ENCODE measurements at places on chromosomes 7 and 10.
A peak's percentile ranks its signal among the peaks of the same experiment; 100 is the strongest.

- no peak for DNase-seq
- H3K4me1 ChIP-seq, result no peaks in the 10 kb centered on the region
- no peaks in the 10 kb centered on the region for H3K36me3 ChIP-seq
- H3K27ac ChIP-seq, result no peak overlapping the region
Measured at GRCh38 chr10:1128115-1128514, 71.9 kb downstream of the WDR37 start.

- no peaks in the 10 kb centered on the region for H3K36me3 ChIP-seq
- no peak for DNase-seq
- H3K27ac ChIP-seq, result no peak overlapping the region
Measured at GRCh38 chr7:68785036-68785435, 813.2 kb upstream of the AUTS2 start.

GRCh38 chr7:98077762-98078161 is 28.9 kb upstream of the LMTK2 start:
- no peak for DNase-seq
- no peak overlapping the region for H3K4me3 ChIP-seq
- H3K4me1 ChIP-seq, result no peaks in the 10 kb centered on the region
- H3K27ac ChIP-seq, result no peak overlapping the region

- H3K36me3 ChIP-seq, result no peaks in the 10 kb centered on the region
- no peak overlapping the region for H3K27ac ChIP-seq
- no peak for DNase-seq
- no peak overlapping the region for H3K4me3 ChIP-seq
- peaks cover 8% of the 10 kb centered on the region for H3K4me1 ChIP-seq
- no peaks in the 10 kb centered on the region for H3K27me3 ChIP-seq
Measured at GRCh38 chr10:6074489-6075301, 12.5 kb upstream of the IL2RA start.

GRCh38 chr10:103652599-103653281 is 159.2 kb downstream of the NEURL1 start:
- no peaks in the 10 kb centered on the region for H3K27me3 ChIP-seq
- no peaks in the 10 kb centered on the region for H3K36me3 ChIP-seq
- no peak overlapping the region for H3K4me3 ChIP-seq
- H3K27ac ChIP-seq, result peak overlapping the region; percentile 52
- H3K4me1 ChIP-seq, result peaks cover 58% of the 10 kb centered on the region

DNA sequence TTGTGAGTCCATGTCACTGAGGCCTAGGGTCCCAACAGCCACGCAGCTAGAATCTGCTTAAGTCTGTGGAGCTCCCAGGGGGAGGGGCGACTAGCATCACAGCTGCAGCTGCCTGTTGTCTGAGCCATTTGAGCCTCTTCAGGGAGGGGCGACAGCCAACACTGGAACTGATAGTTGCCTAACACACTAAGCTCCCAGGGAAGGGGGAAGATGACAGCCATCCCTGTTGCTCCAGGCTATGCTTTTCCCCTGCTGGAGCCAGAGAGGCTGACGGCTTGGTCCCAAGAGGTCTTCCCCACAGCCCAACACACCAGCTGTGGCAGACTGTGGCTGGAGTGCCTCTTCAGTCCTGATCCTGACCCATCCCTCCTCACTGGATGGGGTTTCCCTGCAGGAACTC is 817.5 kb downstream of the NXPH1 start:
- H3K4me1 ChIP-seq, result no peaks in the 10 kb centered on the region
- H3K27ac ChIP-seq, result no peak overlapping the region
- H3K36me3 ChIP-seq, result no peaks in the 10 kb centered on the region

DNA sequence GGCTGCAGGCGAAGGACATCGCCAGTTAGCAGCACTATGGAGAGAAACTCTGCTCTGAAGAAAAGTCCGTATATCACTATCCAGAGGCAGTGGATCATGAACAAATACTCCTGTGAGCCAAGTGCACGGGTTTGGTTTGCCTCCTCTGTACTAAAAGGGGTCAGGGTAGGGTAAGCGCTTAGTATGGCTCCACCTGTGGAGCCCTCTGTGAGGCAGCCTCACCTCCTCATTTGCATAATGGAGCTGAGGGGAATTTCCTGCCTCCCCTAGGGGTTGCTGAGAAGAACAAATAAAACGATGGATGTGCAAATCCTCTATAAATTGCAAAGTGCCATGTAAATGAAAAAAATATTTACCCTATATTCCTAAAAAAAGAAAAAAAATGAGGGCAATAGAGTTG is 63.4 kb downstream of the GPR26 start:
- H3K4me1 ChIP-seq, result no peaks in the 10 kb centered on the region
- no peak for DNase-seq
- no peaks in the 10 kb centered on the region for H3K36me3 ChIP-seq
- H3K27ac ChIP-seq, result no peak overlapping the region
- no peak overlapping the region for H3K4me3 ChIP-seq

GRCh38 chr7:42502022-42502421 is 265.0 kb upstream of the GLI3 start:
- no peak for DNase-seq
- H3K27ac ChIP-seq, result no peak overlapping the region
- no peaks in the 10 kb centered on the region for H3K4me1 ChIP-seq
- H3K27me3 ChIP-seq, result no peaks in the 10 kb centered on the region

- H3K4me1 ChIP-seq, result peaks cover 23% of the 10 kb centered on the region
- no peak for DNase-seq
- H3K27me3 ChIP-seq, result no peaks in the 10 kb centered on the region
- H3K36me3 ChIP-seq, result no peaks in the 10 kb centered on the region
- no peak overlapping the region for H3K4me3 ChIP-seq
Measured at GRCh38 chr7:38307640-38308039, 34.2 kb upstream of the TARP start.

- no peaks in the 10 kb centered on the region for H3K27me3 ChIP-seq
- H3K36me3 ChIP-seq, result no peaks in the 10 kb centered on the region
- H3K4me1 ChIP-seq, result no peaks in the 10 kb centered on the region
- H3K27ac ChIP-seq, result no peak overlapping the region
- DNase-seq, result no peak
Measured at GRCh38 chr7:47697543-47697942, 115.6 kb upstream of the TNS3 start.

DNA sequence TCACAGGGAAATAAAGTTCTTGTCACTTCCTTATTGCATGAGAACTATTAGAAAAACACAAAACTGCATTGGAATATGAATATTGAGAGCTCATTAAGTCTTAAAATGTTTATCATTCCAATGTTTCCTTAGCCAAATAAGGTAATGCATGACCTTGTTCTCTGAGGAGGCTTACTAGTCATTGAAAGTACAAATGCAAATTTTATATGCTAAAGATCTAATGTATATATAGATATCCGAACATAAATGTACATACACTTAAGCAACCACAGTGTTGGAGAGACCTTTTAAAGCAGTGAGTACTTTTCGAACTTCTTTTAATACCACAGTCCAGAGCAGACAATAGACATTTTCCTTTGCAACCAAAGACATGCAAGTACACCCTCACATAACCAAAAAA is 96.1 kb downstream of the RELN start:
- no peaks in the 10 kb centered on the region for H3K27me3 ChIP-seq
- H3K27ac ChIP-seq, result no peak overlapping the region
- no peaks in the 10 kb centered on the region for H3K36me3 ChIP-seq
- H3K4me3 ChIP-seq, result no peak overlapping the region

- H3K27me3 ChIP-seq, result no peaks in the 10 kb centered on the region
- H3K27ac ChIP-seq, result peak overlapping the region; percentile 3
- peaks cover 4% of the 10 kb centered on the region for H3K4me1 ChIP-seq
- DNase-seq, result no peak
- peaks cover 16% of the 10 kb centered on the region for H3K36me3 ChIP-seq
Measured at GRCh38 chr10:20006169-20006870, 190.1 kb downstream of the PLXDC2 start.

DNA sequence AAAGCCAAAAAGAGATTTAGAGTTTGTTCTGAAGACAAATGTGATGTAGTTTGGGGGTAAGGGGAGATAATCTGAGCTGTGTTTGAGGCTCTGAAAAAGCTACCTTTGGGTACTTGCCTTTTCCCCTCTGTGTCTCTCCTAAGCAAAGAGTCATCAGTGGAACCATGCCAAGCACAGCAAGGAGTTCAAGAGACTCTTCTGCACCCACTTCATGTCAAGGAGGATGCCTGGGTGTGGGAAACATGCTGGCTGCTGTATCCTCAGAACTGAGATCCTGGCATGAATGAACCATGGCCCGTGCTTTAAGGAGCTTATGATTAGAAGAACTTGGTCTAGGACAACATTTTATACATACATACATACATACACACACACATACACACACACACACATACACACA is 142.9 kb downstream of the NOC3L start:
- peaks cover 18% of the 10 kb centered on the region for H3K4me1 ChIP-seq
- no peaks in the 10 kb centered on the region for H3K27me3 ChIP-seq
- H3K4me3 ChIP-seq, result no peak overlapping the region

GRCh38 chr10:44756216-44756615 is 154.9 kb upstream of the TMEM72 start:
- H3K4me3 ChIP-seq, result no peak overlapping the region
- H3K36me3 ChIP-seq, result no peaks in the 10 kb centered on the region
- no peaks in the 10 kb centered on the region for H3K4me1 ChIP-seq
- no peak for DNase-seq
- H3K27me3 ChIP-seq, result peaks cover 8% of the 10 kb centered on the region
- H3K27ac ChIP-seq, result no peak overlapping the region

- H3K27ac ChIP-seq, result no peak overlapping the region
- H3K27me3 ChIP-seq, result no peaks in the 10 kb centered on the region
- no peak for DNase-seq
- no peaks in the 10 kb centered on the region for H3K4me1 ChIP-seq
- H3K36me3 ChIP-seq, result no peaks in the 10 kb centered on the region
Measured at GRCh38 chr10:86310291-86310690, 56.3 kb downstream of the GRID1 start.

GRCh38 chr10:113427811-113428558 is 124.9 kb upstream of the HABP2 start:
- H3K4me3 ChIP-seq, result no peak overlapping the region
- H3K27ac ChIP-seq, result no peak overlapping the region
- no peaks in the 10 kb centered on the region for H3K36me3 ChIP-seq
- no peak for DNase-seq
- peaks cover 1% of the 10 kb centered on the region for H3K27me3 ChIP-seq

DNA sequence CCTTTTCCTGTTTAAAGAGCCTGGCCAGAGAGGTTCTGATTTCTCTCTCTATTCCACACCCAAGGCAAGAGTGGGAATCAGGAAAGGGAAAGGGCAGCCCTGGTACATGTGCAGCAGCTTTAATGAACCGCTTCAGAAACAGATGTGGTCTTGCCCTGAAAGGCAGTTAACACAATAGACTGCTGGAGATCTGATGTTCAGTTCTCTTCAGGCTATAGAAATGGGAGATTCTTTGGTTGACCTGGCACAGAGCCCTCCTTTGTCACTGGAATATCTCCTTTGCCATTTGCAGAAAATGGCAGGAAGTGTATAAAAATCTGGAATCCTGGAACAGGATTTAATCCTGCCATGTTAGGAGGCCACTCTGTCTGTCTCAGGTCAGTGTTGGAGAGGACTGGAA is 36.3 kb upstream of the EXOC6 start:
- H3K4me3 ChIP-seq, result no peak overlapping the region
- H3K27ac ChIP-seq, result no peak overlapping the region
- H3K36me3 ChIP-seq, result no peaks in the 10 kb centered on the region
- H3K4me1 ChIP-seq, result peaks cover 9% of the 10 kb centered on the region

DNA sequence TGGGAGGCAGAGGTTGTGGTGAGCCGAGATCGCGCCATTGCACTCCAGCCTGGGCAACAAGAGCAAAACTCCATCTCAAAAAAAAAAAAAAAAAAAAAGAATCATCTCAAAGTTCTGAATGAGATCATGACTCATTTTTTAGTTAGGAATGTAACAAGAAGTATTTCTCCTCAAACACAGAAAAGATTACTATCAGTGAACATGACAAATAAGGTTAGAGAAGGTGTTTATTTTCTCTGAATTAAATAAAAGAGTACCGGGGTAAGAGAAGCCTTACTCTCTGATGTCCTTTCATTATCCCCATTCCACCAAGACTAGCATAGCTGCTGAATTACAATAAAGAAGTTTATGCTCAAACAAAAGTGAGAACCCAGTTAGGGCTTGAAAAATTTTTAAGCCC is 50.1 kb downstream of the IPMK start:
- H3K4me1 ChIP-seq, result peaks cover 3% of the 10 kb centered on the region
- H3K27me3 ChIP-seq, result no peaks in the 10 kb centered on the region
- DNase-seq, result no peak
- no peak overlapping the region for H3K27ac ChIP-seq
- peaks cover 17% of the 10 kb centered on the region for H3K36me3 ChIP-seq

GRCh38 chr7:129741743-129742213 is 130.3 kb downstream of the NRF1 start:
- no peak for DNase-seq
- H3K4me1 ChIP-seq, result peaks cover 23% of the 10 kb centered on the region
- H3K27me3 ChIP-seq, result no peaks in the 10 kb centered on the region
- H3K36me3 ChIP-seq, result no peaks in the 10 kb centered on the region

DNA sequence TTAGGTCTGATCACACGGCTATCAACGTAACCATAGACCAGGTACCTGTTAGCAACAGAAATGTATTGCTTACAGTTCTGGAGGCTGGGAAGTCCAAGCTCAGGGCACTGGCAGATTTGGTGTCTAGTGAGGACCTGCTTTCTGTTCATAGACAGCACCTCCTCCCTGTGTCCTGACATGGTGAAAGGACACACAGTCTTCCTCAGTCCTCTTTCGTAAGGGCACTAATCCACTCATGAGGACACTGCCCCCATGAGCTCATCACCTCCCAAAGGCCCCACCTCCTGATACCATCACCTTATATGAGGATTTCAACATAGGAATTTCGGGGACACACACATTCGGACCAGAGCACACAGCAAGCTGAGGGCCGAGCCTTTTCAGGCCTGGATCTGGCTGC is 71.4 kb upstream of the BTBD16 start:
- no peak overlapping the region for H3K4me3 ChIP-seq
- peak overlapping the region; percentile 38 for H3K27ac ChIP-seq
- DNase-seq, result no peak
- H3K4me1 ChIP-seq, result no peaks in the 10 kb centered on the region
- peaks cover 5% of the 10 kb centered on the region for H3K36me3 ChIP-seq

DNA sequence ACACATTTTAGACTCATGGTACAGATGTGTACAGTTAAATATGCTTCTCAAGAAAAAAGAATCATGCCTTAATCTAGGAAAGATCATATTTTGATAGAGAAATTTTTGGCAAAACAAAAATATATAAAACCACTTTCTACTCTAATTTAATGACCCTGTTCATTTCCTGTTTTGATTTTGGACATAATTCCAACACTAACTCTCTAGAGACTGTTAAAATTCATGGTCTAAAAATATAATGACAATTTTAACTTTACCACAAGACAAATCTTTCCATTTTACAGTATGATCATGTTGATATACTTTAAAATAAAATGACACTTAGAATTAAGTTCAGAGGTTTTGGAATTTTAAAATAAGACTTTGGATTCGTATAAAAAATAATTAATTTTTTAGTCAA is 45.2 kb downstream of the PRKG1 start:
- no peak overlapping the region for H3K27ac ChIP-seq
- H3K4me1 ChIP-seq, result peaks cover 20% of the 10 kb centered on the region
- H3K4me3 ChIP-seq, result no peak overlapping the region
- DNase-seq, result no peak

DNA sequence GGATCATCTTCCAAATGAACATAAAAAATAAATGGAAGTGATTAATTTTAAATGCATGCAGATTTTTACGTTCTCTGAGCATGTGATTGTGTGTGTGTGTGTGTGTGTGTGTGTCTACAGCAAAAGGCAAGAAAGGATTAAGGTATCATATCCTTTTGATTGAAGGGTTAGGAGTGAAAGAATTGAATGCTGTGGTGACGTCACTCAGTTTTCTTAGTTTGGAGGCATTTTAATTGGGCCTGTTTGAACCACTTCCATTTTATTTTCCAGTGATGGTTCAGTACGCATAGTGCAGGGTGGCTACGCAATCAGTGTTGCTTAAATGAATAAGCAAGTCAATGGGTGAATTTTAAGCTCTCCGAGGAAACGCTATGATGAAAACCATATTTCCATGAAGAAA is 31.3 kb downstream of the TACC2 start:
- no peaks in the 10 kb centered on the region for H3K36me3 ChIP-seq
- no peaks in the 10 kb centered on the region for H3K27me3 ChIP-seq
- no peak overlapping the region for H3K27ac ChIP-seq
- no peaks in the 10 kb centered on the region for H3K4me1 ChIP-seq
